ENCODE measurements at places on chromosomes 3 and 15.

DNA sequence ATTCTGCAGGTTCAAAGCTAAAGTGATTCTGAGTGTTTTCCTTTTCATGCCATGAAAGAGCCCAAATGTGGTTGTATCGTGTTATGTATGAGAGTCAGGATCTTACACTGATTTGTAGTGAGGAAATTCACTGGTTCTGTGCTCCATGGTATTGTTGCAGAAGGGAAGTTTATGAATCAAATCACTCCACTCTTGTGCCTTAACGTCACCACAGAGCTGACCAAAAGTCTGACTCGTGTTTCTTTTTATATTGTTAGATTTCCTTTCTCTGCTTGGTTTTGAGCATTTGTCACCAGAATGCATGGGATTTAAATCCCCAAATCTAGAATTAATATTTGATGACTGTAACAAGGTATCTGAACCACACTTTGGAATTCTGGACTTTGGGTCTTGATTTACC lies 29.1 kb upstream of the SLC30A4 start:
- DNase-seq: no peak

DNA sequence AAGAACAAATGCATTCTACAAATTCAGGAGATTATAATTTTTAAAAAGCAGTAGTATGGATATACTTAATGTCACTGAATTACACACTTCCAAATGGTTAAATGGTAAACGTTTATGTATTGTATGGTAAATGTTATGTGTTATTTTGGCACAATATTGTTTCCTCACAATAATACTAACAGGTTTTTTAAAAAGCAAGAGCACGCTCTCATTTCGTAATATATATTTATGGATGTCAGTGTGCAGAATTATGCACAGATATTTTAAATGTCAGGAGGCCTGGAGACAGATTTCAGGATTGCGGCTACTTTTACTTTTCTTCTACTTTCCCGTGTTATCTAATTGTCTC lies 533 bp downstream of the ZNF445 start:
- no peak for DNase-seq

DNA sequence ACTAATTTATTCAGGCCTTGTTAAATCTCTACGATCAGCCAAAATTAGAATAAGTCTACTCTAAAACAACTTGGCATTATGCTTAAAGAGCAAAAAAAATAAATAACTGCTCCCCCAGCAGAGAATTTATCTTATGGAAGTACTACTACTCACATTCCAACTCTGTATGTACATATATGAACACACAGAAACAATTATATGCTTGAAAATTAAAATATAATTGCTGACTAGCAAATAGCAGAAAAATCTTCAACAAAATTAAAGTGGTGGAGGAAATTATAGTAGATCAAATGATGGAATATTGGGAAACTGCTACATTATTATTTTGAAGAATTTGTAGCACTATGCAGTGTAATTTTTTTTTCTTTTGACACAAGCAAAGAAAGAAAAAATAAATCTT lies 580.9 kb downstream of the MECOM start:
- no peak for DNase-seq

- DNase-seq: no peak
Measured at GRCh38 chr3:133371181-133371580, 28.7 kb upstream of the BFSP2 start.

- no peak for DNase-seq
Measured at GRCh38 chr3:193928354-193929209, 207.4 kb upstream of the HES1 start.

GRCh38 chr3:111980716-111981456 lies 2.1 kb downstream of the ABHD10 start:
- no peak for DNase-seq

- DNase-seq: no peak
Measured at GRCh38 chr3:99678023-99678422, 39.6 kb downstream of the COL8A1 start.

DNA sequence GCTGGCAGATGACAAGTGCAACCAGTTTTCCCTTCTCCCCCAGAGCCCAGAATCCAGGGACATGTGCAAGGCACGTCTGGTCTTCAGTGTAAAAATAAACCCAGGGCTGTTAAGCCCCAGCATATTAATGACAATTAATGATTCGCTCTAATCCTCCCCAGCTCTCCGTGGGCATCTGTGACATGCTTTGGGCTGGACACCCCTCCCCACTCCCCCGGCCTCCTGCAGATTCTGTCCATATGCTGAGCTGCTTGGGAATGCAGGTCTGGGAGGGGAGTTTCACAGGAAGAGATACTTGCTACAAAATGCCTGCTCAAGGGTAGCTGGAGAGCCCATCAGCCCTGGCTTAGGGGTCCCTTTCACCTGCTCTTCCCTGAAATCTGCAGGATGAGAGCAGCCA lies 43.0 kb upstream of the NTRK3 start:
- no peak for DNase-seq

DNA sequence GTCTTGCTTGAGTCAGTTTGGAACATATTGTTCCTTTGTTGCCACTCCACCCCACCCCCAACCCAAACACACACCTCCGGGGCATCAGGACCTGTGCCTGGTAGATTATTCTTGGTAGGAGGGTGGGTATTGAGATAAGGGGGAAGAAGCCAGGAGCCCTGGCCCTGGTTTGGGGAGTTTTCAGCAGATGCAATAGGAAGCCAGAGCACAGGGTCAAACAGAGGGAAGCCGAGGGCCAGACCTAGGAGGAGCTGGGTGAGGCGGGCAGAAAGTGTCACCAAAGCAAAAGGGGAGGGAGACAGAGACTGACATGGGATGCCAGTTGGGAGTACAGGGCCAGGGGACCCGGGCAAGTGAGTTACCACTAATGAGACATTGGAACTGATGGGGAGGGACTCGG lies 163.1 kb downstream of the RPLP1 start:
- DNase-seq: no peak

DNA sequence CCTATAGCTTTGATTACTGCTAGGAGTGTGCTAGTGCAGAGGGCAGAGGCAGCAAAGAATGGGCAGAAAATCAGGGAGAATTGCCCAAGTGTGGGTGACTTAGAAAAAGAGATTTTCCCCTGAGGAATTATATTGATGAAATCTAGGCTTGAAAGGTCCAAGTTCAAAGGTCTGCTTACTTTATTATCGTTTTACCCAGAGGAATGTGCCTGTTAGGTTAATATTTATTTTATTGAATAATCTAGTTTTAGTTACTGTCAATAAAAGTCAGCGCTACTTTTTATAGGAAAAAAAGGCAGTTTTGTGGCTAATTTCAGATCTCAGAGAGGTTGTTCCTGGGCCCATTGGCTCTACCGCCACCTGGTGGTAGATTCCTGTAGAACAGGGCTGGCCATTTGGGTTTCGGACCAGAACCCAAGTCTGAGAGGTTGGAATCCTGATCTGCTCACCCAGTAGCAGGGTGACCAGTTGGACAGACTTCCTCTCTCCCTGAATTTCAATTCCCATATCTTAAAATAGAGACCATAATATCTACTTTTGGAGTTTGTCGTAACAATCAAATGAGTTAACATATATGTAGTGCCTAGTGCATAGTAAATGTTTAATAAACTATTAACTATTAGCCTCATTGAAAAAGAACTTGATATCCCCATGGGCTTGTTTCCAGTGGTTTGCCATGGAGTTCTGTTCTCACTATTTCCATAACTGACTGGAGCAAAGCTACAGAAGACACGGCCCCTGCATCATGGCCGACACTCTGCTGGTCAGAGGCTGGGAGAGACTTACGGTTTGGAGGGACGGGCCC lies 62.7 kb upstream of the ZNF148 start:
- peak; percentile 65 for DNase-seq

DNA sequence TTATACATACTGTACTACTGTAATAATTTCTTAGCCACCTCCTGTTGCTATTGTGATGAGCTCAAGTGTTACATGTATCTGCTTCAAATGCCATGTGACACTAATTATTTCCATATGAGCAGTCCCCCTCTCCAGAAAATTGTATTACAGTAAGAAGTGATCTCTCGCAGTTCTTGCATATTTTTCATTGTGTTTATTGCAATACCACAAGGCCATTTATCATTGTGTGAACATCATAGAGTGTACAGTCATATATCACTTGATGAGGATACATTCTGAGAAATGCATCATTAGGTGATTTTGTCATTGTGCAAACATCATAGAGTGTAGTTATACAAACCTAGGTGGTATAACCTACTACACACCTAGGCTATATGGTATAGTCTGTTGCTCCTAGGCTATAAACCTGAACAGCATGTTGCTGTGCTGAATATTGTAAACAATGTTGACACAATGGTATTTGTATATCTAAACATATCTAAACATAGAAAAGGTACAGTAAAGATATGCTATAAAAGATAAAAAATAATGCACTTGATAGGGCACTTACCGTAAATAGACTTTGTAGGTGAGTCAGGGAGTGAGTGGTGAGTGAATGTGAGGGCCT lies 189.6 kb upstream of the MLF1 start:
- DNase-seq: no peak

- DNase-seq: no peak
Measured at GRCh38 chr15:57418635-57419034, 42.3 kb downstream of the CGNL1 start.

DNA sequence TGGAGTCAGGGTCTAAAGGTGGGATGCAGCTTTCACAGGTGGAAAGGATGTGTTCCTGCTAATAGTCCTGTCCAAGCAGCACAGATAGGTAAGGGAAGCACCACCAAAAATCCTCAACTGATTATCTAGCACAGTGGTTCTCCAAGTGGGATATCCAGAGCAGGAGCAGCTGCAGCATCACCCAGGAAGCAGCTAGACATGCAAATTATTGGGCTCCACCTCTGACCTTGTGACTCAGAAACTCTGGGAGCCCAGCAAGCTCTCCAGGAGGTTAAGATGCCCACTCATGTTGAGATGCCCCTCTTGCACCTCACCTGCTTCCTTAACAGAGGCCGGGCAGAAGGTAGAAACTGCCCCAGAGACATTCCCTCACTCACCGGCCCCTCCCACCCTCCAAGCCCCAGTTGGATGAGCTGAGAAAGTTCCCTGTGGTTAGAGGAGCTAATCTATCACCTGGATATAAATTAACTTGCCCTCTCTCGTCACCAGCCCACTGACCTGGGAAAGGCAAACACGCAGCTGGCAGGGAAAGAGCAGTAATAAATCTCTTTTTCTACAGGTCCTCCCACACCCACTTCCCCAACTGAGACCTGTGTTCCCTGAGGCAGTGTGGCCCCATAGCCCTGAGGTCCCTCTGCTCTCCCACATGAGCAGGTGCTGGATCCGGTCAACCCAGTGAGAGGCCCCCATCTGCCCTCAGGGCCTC lies 39.3 kb downstream of the ADCY5 start:
- no peak for DNase-seq

DNA sequence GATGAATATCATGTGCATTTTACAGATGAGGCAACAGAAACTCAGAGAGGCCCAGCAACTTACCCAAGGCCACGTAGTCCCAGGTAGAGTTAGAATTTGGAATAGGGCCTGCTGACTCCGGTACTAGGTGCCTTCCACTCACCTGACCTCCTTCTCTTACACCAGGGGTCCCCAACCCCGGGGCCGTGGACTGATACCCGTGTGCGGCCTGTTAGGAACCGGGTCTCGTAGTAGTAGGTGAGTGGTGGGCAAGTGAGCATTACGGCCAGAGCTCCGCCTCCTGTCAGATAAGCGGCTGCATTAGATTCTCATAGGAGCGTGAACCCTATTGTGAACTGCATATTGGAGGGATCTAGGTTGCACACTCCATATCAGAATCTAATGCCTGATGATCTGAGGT lies 64.8 kb downstream of the SMAD3 start:
- DNase-seq: no peak

GRCh38 chr3:14235912-14236295 lies 57.3 kb downstream of the LSM3 start:
- DNase-seq: no peak

GRCh38 chr3:140529096-140529495 lies 148.8 kb upstream of the TRIM42 start:
- DNase-seq: no peak

DNA sequence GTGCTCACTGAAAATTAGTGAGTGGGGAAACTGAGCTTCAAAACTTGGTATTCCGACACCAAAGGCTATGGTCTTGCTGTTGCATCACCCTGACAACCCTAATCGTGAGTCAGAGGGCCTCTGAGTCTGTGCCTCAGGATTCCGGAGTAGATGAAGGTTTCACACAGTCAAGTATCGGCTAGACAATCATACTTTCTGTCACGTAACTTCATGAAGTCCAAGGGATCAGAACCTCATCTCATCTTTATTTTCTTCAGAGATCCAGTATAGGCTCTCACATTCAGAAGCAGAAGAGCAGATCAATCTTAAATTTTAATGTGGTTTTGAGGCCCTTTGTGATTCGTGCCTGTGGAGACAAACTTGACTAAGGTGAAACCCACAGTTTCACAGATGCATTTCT lies 26.1 kb upstream of the NECTIN3 start:
- DNase-seq: no peak

GRCh38 chr3:100210772-100211135 lies 50.0 kb upstream of the TBC1D23 start:
- no peak for DNase-seq

GRCh38 chr3:184608209-184608608 lies 46.6 kb downstream of the EPHB3 start:
- no peak for DNase-seq

- DNase-seq: no peak
Measured at GRCh38 chr3:133381346-133382109, 18.3 kb upstream of the BFSP2 start.

DNA sequence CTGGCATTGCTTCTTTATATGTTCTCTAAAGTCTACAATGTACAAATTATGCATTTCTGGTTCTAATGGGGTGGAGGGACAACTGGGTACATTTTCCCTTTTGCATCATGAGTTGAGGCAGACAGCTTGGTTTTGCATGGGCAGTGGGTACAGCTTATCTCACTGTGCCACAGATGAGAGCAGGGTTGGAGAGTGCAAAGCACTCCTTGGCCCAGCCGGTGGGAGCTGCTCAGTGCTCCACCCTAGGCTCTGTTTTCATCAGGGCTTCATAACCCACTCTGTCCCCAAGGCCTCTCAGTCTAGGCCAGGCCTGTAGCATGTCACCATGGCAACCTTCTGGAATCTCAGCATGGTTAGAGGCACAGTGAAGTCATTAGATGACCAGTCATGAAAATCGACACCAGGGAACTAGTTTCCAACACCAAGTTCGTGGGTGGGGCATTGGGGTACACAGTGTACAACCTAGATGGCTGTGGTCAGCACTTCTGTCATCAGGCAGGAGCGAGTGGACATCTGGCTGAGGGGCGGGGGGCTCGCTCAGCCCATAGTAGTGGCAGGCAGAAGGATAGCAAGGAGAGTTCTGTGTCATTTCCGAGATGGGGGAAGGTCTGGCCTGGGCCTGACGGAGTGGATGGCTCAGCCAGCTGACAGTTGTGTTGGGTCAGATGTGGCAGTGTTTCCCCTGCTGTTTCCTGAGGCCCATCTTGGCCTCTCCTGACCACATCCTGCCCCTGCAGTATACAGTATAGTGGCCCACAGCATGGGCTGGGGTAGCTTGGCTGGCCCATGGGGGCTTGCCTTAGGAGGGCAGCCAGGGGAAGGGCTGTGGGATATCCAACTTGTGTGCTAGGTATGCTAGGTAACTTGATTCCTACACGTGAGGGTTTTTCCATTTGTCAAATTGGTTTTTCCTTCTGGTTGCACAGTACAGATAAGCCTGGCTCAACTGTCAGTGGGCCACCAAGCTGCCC lies 75.7 kb upstream of the PRR23C start:
- DNase-seq: peak; percentile 22

Data from neural crest cell (in vitro differentiated cells).